Activated T-helper 1 cell treated with anti-CD3 and anti-CD28 coated beads, Interleukin-2, amount 50 U/mL, for 16 hours (primary cell): ENCODE measurements at places on chromosomes 3 and 15.

DNA sequence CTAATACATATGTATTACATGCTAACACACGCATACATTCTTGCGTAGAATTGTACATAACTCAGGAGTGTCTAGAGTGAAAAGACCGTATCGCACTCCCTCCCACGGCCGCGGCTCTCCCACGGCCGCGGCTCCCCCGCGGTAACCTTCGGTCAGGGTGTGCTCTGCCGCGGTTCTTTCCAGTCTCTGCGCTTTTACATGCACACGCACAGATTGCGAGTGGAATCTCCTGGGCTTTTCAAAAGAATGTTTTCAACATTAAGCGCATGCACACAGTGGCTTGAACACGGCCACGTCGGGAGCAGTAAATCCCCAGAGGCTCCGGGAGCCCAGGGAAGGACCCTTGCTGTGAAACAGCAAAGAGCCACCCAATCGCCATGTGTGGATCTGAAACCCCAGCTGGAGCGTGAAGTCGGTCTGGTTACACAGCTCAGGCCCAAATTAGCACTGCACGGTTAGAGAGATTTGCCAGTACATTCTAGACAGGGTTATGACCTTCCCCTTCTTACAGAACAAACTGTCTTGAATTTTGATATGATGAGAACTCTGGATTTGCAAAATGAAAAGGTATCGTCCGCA is 805 bp upstream of the RGMA start:
- DNase-seq, result no peak

DNA sequence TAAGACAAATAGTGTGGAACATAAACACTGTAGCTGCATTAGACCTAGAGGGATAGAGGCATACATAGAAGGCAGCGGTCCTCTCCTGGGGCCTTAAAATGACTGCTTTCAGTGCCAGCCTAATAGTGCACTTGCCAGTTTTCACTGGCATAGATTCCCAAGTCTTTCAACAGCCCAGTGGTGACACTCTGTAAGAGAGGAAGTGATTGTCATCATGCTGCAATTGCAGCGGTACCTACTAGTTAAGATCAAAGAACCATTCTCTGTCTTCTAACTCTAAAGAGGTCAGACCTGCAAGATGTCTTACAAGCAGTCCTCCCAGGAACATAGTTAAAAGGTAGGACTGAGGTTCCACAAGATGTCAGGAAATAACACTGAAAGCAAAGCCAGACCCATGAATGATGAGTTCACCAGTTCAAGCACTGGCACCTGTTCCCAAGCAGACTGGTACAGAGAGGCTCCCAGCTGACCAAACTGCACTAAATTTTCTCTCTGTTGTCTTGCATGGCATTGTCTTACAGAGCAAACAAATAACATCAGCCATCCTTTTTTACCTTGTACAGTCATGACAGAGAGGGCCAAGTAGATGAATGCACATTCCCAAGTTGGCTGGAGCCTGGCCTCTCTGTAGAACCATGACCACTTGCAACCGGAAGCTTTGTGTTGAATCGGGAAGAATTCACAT is 100.5 kb upstream of the SKOR1 start:
- DNase-seq, result no peak

DNA sequence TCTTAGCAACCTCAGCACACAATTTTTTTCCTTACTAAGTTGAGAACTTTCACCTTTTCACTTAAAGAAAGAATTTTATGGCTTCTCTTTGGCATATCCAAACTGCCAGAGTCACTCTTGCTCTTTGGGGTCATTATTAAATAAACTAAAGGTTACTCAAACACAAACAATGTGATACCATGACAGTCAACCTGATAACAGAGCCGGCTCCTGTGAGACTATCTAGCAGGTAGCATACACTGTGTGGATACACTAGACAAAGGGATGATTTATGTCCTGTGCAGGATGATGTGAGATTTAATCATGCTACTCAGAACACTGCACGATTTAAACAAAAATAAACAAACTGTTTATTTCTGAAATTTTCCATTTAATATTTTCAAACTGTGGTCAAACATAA is 35.6 kb downstream of the LRRFIP2 start:
- DNase-seq, result no peak

DNA sequence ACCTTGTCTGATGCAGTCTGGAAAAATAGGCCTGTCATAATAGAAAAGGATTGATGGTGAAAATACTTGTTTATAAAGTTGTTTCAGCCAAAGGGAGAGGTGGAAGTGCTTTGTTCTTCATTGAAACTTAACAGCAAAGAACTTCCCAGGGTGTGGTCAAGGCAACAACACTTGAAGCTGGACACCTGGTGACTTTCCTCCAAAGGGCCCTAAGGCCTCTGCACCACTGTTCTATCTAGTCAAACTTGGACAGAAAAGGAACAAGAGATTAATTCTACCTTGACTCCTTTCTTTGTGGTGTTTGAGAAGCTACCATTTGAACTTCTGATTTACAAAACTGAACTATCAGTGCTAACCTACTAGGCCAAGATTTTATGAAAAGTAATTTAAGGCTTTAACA is 102.0 kb downstream of the CMSS1 start:
- no peak for DNase-seq

DNA sequence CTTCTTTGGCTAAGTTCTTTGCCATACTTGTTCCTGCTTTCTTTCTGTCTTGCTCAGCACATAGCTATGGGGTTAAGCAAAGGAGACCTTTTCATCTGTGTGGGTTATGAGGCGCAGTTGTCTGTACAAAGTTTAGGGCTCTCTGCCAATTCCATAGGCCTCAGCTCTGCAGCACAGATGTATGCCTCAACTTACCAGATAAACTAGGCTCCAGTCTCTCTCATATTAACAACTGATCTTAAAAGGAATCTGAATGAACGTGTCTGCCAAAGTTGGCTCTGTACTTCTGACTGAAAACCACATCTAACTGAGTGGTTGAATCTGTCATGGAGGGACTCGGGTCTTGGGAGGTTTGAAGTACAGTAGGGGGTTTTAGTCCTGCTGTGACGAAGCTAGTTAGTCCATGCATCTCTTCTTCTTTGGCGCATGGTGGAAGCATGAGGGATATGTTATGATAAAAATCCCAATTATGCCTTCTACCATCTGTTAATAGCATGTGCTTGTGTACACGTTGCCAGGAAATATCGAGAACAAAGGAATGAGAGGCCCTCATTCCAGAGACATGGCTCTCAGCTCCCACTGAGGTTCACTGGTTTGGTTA is 114.6 kb upstream of the TSC22D2 start:
- no peak for DNase-seq

DNA sequence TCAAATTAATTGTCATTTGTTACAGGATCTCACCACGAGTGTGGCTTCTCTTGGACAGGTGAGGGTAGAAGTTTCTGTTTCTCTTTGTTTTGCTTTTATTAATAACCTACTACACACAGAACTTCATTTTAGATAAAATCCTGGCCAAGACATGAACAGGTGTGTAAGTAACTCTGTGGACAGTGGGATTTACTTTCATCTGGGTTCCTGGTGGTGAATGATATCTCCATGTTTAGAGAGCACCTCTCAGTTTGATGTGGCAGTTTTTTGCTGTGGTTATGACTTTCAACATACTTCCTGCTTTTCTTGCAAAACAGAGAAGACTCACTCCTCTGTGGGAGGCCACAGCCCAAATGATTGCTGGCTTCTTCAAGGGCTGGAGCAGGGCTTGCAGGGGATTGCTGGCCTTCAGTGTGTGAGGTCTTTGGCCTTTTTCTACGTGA is 71.1 kb upstream of the XCR1 start:
- no peak for DNase-seq

GRCh38 chr15:79065706-79066376 is 24.7 kb downstream of the RASGRF1 start:
- DNase-seq, result no peak

DNA sequence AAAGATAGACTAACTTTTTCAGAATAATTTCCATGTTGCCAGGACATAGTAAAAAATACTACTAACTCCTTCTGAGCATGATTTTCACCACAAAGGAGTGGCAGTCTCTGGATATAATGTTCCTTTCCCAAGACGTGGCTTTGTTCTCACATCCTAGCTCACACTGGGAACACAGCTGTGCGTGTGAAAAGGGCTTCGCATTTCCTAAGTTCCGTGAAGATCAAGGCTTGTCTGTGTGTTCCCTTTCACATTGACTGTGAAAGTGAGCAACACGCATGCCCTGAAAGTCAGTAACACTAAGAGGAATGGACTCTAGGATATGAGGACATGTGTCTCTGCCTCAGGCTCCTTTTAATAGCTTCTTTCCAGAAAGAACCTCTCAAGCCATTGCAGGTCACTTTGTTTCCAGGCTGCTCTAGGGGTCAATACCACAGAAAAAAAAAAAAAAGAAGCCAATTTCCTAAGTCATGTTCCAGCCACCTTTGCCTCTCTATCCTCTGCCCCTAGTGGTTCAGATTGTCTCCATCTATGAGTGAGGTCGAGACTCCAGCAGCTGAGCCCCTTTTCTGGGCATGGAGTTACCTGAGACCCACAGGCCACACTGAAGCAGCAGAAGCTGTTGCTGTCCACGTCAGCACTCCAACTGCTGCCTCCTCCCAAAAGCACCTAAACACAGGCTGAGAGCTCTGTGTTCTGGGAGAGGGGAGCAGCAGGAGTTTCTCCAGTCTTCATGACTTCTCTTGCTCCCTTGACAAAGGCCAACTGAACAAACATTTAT is 355.9 kb downstream of the RSL24D1 start:
- no peak for DNase-seq

DNA sequence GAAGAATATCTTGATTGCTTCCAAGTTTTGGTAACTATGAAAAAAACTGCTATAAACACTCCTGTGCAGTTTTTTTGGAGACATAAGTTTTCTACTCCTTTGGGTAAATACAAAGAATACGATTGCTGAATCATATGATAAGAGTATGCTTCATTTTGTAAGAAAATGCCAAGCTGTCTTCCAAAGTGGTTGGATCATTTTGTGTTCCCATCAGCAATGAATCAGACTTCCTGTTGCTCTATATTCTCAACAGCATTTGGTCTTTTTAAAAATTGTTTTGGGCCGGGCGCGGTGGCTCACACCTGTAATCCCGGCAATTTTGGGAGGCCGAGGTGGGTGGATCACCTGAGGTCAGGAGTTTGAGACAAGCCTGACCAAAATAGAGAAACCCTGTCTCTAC is 14.5 kb downstream of the BTD start:
- DNase-seq, result no peak
